ENCODE measurements at places on chromosomes 11 and 22.

DNA sequence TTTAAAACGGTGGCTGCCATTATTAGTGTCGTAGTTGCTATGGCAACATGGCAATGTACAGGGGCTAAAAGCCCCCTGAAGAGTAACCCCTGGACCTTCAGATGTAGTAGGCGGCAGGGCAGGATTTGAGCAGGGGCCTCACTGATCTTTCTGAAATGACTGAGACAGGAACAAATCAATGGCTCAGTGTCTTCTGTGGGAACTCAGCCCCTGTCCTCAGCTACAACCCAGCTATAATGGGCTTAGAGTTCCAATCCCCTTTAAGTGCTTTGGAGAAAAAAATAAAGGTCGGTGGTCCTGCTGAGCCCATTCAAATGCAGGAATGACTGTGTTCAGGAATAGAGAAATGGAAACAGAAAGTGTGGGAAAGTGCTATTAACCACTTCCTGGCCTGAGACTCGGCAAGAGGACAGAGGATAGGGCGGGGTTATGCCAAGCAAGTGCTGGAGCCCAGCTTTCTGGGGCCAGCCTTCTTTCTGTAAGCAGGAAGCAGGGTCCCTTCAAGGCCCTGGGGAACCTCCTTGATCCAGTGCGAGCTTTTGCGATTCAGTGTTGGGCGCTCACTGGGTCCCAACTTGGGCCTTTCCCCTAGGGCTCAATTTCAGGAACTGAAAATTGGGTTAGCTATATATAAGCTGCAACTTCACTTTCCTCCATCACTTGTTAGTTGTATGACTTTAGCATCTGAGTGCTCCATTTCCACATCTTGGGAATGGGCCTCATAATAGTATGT lies 6.1 kb upstream of the CD82 start:
- no peak for DNase-seq

DNA sequence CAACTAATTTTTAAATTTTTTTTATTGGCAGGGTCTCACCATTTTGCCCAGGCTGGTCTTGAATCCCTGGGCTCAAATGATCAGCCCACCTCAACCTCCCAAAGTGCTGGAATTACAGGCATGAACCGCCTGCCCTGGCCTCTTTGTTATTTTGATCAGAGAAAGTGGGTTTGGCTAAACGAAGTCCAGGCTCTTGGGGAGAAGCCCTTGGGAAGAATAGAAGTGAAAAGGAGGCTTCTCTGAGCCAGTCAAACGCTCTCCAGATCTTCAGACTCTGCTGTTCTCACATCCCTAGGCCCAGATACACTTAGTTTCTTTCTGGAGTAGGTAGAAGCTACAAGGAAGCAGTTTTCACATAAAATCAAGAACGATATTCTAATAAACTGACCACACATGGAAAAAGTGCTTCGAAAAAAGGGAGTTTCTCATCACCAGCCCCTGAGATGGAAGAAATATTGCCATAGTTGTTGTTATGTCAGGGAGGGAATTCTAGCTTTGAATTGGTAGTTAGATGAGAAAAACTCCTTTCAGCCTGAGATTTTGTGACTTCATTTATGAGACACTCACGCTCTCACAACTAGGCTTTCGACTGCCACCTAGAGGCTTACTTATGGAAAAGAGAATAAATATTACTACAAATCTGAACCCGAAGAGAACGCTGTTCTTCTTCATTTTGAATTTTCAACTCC lies 41.7 kb upstream of the AQP11 start:
- peak; percentile 73 for DNase-seq

GRCh38 chr22:20574920-20575353 lies 67.5 kb downstream of the MED15 start:
- no peak for DNase-seq

GRCh38 chr11:9385327-9385899 lies 961 bp downstream of the IPO7 start:
- no peak for DNase-seq

GRCh38 chr11:77244277-77245027 lies 57.0 kb downstream of the GDPD4 start:
- no peak for DNase-seq

GRCh38 chr11:105989124-105989523 lies 32.9 kb downstream of the MSANTD4 start:
- peak; percentile 81 for DNase-seq

- DNase-seq: no peak
Measured at GRCh38 chr22:25125693-25126357, 73.8 kb upstream of the CRYBB3 start.

DNA sequence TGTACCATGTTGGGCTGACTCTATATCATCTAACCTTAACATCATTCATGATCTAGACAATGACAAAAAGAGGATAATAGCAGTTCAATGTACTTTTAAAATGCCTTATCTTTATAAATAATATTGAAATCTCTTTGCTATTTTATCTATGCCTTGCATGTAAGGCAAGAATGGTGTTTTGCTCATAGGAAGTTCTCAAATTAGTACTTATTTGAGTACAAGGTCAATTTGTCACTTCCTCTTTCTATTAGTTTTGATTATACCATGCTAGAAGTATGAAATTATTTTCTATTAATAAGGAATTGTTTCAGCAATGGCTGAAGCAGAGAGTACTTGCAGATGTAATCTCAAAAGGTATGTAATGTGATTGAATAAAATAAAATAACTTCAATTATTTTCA lies 1285.4 kb upstream of the TENM4 start:
- DNase-seq: no peak

DNA sequence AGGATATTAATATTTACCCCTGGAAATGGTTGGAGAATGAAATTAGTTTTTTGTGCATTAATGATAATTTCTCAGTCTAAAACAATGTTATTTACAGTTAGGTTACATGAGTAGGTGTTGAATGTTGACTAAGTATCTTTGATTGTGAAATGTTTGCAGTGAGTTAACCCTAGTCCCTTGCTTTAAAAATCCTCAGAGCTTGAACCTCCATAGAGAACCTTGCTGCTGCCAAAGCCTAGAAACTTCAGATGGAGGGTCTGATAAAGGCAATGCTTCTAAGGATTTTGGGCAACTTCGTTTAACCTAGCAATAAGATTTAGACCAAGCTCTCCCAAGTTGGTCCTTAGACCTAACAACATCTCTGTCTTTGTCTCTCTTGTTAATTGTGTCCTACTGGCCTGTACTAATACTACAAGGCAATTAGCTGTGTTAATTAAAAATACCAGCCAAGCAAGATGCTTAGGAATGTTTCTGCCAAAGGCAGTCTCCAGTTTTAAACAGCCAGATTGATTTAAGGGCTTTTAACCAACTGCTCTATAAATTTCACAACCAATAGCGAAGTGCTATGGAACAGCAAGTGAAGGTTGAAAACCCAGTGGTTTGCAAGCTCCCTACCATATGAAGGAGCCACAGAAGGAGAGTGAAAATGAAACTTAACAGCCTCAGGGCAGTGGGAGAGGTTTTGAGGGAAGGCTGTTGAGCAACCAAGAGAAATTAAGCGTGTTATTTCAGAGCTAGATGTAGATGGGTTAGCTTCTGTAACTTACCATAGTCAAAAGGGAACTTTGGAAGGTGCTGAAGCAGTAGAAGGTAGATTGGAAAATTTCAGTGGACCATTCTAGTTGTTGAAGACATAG lies 295.9 kb upstream of the ANO5 start:
- no peak for DNase-seq

- DNase-seq: no peak
Measured at GRCh38 chr11:76214968-76215548, 8.8 kb upstream of the WNT11 start.

DNA sequence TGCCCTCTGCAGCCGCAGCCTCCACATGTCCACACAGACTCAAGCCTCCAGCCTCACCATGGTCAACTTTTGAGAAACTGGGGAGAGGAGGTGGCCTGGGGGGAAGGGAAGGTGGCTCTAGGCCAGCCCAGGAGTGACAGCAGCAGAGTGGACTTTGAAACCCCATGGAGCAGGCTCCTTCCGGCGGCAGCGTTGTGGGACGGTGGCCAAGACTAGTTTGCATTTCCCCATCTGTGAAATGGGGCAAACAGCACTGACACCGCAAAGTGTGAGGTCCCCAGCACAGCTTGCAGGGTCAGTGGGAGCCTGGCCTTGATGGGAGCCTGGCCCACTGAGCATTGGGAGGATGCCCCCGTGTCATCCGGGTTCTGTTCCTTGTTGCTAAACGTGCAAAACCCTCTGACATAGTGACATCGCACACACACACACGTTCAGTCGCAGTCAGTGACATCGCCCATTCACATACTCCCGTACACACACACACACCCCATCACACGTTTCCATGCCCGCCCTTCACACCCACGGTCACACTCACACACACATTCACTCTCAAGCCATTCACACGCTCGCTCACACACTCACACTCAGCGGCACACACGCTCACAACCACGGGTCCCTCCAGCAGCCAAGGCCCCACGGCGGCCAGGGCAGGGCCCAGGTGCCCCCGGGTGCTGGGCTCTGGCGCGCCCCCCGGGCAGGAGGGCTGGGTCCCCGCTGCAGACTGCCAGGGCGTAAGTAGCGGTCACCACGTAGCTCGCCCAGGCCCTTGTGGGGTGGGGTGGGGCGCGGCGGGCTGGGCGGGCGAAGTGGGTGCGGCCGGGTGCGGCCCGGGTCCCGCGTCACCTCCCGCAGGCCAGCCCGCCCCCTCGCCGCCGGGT lies 585 bp downstream of the CYB5R3 start:
- DNase-seq: peak; percentile 28

- DNase-seq: no peak
Measured at GRCh38 chr11:100545970-100546369, 141.1 kb upstream of the ARHGAP42 start.

DNA sequence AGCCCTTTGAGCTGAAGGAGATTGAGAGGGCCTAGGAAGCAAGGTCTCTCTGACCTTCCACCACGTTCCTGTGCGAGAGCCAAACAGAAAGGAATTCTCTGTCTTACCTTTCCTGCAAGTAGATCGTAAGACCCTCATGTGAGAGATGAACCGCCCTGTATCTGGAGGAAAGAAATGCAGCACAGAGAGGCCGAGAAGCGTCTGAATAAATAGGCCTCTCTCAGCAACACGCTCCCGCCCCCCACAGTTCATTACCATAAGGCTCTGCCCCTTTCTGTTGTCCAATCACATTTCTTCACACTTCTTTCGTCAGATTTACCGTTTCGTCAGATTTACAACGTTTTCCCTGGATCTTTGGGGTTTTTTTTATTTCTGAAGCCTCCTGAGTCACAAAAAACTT lies 90.3 kb downstream of the BLID start:
- no peak for DNase-seq

DNA sequence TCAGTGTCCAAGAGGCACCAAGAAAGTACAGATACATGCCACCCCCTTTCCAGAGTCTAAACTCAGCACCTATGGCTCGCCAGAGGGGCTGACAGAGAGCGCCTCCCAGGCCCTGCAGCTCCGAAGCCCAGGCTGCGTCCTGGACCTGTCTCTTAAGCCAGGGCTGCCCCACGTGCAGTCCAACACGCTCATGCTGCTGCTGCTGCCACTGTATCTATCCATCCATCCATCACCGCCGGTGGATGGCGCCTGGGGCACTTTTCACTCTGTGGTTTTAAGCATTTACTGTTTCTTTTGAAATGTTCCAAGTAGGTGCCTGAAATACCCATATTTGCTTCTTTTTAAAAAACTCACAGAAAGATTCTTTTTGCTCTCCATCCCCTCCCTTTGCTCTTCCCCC lies 41.8 kb downstream of the MACROD1 start:
- DNase-seq: peak; percentile 78

GRCh38 chr11:14520747-14521151 lies 563 bp upstream of the PSMA1 start:
- DNase-seq: no peak

GRCh38 chr11:12213883-12214282 lies 103.5 kb downstream of the MICAL2 start:
- no peak for DNase-seq

DNA sequence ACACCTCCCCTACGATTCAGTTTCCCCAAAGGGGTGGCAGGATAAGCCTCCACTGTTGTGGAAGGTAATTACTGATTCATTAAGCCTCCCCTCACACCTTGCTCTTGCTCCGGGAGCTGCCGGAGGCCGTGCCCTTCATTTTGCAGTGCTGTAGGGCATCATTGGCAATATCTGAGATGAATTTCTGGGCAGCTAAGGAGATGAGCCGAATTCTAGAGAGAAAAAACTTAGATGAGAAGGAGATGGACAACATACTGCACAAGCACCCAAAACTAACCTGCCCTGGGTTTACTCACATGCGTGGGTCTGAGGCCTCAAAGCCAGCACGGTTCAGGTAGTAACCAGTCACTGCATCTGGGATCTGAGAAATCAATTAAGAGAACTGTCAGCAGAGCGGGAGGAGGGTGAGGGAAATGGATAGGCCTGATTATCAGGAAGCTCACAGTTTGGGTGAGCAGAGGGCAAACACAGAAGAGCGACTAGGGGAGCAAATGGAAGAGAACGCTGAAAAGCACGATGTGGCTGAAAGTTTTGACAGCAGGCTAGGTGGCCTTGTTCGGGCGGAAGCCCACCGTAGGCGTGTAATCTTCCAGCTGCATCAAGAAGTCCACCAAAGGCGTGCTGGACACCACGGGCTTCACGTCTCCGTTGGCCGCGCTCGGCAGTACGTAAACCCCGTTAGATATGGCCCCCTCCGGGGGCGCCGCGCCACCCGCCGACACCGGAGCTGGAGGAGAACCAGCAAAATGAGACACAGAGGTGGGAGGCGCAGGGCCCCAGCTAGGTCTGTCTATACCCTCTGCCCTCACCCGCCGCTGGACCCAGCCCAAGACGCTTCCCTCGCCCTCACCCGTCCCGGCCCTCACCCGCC lies 689 bp downstream of the TAF10 start:
- DNase-seq: peak; percentile 41

- no peak for DNase-seq
Measured at GRCh38 chr11:123298488-123299447, 103.7 kb upstream of the CLMP start.

DNA sequence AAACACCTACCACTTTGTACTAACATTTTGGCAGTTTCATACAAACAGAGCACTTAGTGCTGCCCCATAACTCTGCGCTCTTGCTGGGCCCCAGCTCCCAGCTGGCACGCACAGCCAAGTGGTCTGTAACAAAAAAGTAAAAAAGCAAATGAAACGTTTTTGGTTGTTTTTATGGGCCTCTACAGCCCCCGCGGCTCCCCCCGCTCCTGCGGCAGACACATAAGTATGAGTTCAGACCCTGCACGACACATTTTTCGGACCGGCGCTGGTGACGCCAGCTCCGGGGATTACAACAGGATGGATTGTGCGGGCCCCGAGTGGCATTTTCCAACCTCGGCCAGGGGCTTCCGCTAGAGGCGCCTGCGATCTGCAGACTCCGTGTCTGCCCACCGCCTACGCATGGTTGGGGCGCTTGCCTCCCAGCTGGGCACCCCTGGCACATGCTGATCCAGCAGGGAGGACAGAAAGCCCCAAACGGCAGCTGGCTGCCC lies 418.2 kb downstream of the SOX6 start:
- DNase-seq: no peak

GRCh38 chr11:130144141-130144540 lies 15.4 kb upstream of the ST14 start:
- no peak for DNase-seq

- DNase-seq: no peak
Measured at GRCh38 chr22:17401728-17402127, 32.5 kb downstream of the CECR2 start.

GRCh38 chr11:25741886-25742285 lies 590.0 kb upstream of the ANO3 start:
- no peak for DNase-seq

- no peak for DNase-seq
Measured at GRCh38 chr22:19149047-19149883, 827 bp downstream of the GSC2 start.
